Tibial artery (tissue), 4 donors: ENCODE measurements at places on chromosomes 2 and 18.

- DNase-seq: no peak
Observed at GRCh38 chr18:21196426-21196825, 45.6 kb upstream of the GREB1L start.

- no peak for DNase-seq
Observed at GRCh38 chr2:210162466-210163124, 8.6 kb downstream of the KANSL1L start.

DNA sequence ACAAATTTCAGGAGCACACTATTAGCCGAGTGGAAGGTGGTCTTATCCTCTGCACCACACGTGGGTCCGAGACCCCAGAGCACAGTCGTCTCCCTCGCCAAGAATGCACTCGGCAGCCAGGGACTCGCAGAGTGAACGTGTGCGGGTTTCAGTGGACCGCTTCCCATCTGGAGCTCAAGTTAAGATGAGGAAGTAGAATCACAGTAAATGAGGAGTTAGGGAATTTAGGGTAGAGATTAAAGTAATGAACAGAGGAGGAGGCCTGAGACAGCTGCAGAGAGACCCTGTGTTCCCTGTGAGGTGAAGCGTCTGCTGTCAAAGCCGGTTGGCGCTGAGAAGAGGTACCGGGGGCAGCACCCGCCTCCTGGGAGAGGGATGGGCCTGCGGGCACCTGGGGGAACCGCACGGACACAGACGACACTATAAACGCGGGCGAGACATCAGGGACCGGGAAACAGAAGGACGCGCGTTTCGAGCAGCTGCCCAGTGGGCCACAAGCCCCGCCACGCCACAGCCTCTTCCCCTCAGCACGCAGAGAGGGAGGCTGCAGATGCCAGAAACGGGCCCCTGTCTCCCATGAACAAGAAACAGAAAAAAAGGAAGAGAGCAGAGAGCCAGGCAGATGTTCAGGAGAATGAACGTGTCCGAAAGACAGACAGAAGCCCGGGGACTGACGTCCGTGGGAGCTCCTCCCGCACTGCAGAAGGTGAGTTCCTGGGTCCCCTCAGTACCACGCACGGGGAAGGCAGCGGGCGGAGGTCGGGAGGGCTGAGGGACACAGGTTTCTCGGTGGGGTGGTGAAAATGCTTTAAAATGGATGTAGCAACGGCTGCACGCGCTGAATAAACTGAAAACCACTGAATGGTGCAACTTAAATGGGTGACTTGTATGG lies 5.4 kb upstream of the KCNG2 start:
- DNase-seq: no peak

GRCh38 chr2:8132351-8132831 lies 549.5 kb upstream of the ID2 start:
- DNase-seq: no peak

DNA sequence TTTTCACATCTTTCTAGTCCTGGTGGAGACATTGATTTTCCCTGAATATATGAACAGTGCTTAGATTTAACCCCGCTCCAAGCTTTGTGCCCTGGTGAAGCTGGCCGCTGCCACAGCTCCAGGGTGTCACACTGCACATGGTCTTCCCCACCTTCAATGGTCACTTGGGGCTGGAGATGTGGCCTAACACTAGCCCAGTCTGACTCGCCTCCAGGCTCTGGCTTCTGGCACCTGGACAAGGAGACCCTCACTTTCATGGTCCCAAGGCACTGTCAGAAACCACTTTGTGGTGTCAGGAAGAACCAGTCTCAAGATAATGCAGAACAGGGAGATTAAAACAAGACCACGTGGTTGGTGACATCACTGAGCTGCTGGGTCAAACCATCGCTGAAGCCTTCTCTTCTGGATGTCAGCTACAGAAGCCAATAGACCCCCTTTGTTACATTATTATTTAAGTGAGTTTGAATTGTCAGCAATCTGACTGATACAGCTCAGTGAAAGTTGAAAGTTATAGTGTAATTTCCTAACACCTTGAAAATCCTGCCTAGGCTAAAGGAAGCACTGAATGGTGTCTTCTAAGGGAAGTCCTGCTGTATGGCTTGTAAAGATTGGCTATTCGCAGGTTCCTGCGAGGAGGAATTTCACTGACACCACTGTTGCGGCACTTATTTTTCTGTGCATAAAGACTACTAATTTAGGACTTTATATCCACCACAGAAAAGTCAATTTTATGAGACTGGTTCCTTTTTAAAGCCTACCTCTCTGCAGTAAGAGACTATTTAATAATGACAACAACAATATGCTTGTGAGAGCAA lies 55.0 kb upstream of the CTDP1 start:
- DNase-seq: no peak

GRCh38 chr2:24994146-24994724 lies 22.5 kb upstream of the DNAJC27 start:
- DNase-seq: no peak

- DNase-seq: no peak
Observed at GRCh38 chr2:190626641-190627210, 22.2 kb upstream of the NAB1 start.

DNA sequence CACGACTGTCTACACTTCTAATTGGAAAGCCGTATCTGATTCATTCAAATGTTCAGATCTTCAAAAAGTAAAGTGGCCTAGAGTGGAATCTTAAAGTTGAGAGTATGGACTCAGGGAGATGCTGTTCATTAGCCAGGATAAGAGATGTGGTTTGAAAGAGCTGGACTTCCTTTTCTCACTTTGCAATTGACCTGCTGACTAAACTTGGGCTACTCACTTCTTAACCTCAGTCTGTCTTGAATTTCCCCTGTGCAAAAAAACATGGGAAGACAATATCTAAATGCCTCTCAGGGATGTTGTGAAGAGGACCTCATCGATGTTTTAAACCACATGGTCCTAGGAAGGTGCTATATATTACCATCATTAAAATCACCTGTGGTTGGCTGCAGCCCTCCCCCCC lies 64.1 kb downstream of the BCL2 start:
- no peak for DNase-seq

DNA sequence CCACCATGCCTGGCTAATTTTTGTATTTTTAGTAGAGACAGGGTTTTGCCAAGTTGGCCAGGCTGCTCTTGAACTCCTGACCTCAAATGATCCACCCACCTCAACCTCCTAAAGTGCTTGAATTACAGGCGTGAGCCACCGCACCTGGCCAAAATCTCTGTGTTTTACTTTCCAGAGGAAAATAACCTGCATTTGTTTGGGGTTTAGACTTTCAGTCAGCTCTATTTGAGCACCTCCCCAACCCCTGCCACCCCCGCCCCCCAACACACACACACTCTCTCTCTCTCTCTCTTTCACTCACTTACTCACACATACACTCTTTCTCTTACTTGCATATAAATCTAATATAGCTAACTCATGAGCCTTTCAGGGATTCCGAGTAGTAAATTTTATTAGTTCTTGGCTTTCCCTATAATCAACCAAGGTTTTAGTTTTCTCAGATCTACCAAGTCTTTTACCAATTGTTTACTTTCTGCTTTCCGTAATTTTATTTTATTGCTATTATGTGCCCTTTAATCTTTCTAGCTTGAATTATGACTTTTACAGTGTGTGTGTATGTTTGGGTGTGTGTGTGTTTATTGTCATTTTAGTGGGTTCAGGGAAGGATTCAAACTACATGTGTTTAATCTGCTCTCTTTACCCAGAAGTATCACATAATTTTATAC lies 24.5 kb downstream of the MFSD6 start:
- no peak for DNase-seq

GRCh38 chr2:25881764-25882163 lies 3.5 kb upstream of the ASXL2 start:
- no peak for DNase-seq

DNA sequence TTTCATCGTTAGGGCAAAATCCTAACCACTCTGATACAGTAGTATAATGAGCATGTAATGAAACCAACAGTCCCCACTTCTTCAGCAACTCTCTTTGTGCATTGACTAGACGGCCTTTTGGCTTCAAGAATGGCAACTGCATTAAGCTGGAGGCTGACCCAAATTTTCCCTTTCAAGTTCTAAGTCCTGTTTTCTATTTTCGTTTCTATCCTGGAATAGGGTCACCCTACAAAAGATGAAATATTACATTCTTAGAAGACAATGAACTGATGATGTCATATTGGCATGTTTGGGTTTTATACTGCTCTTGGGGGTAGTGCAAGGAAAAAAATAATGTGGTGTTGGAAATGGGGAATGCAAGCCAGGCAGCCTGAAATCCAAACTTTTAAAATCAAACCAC lies 254.4 kb downstream of the ETAA1 start:
- no peak for DNase-seq

DNA sequence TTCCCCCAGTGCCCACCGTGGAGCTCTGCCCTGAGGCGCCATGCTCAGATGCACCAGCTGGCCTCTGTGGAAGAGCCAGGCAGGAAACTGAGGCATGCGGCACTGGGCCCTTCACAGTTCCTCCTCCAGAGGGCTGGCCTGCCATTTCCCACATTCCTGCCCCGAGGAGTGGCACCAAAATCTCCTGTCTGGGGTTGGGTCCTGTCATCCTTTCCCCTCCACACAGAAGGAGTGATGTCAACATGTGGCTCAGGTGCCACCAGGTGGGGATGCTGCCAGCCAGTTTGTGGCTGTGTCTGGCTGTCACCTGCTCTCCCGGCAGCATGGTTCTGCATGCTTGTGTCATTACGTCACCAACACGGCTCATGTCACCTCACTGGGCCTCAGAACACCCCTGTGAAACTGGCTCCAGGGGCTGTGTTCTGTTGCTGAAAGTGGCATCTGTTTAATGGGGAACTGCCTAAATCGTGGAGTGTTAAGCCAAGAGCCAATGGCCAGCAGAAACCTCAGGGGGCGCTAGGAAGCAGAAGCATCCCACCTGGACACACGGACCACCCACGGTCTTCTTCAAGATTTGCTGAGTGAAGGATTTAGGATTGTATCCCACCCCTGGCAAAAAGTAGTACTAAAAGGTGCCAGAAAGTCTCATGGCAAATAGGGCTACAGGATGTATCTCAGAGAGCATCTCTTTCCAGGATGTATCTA lies 51.3 kb downstream of the ZAP70 start:
- DNase-seq: no peak

DNA sequence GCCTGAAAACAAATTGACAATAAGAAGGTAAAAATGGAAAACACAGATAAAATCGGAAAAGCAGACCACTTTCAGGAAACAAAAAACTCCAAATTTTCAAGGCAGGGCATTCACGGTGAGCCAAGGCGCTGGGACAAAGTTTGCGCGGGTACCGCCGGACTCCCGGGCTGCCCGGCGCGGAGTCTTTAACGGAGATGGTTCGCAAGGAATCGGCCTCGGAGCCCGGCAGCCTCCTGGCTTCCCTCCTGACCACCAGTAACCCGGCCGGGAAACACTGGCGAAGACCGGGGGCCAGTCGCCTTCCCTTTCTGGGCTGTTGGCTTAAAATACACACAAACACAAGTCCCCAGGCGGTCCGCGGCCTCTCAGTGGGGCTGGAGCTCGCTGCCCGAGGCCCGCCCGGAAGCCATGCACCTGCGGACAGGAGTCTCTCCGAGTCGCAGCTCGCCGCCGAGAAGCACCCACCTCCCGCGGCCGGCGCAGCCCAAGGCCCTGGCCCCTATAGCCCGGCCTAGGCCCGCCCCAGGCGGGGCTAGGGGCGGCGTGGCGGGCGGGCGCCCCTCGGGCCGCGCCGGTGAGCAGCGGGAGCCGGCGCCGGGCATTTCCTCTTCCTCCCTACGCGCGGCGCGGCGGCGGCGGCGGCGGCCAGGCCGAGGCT lies 622 bp upstream of the KCMF1 start:
- DNase-seq: peak; percentile 77

- no peak for DNase-seq
Observed at GRCh38 chr18:725646-726045, 13.2 kb upstream of the ENOSF1 start.

DNA sequence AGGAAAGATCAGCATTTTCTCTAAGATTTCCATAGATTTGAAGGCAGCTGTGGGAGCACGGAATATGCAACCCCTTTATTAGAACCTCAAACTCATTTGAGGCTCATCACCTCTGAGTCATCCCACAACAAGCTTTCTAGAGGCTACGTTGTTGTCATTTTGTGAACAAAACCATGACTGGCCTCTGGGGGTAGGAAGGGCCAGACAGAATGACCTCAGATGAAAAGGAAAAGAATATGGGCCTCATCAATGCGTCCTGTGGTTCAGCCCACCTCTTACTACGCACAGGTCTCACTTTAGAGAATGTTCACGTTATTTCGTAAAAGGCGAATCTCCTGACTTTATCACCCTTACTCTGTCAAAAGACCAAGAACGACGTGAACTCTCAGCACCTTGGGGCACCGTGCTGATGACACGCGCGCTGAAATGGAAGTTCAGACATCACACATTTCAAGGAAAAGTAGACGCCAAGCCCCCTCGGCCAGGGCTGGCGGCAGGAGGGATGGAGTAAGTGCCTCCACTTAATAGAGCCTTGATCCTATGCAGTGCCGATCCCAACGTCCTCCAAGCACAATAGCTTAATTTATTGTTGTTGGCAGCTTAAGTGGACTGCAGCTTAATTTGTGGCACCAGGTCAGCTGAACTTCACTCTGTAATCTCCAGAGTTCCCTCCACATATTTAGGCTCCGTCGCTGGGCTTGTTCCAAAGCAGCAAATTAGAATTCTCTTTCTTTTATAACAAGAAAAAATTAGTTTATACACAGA lies 208.3 kb downstream of the EIPR1 start:
- no peak for DNase-seq

DNA sequence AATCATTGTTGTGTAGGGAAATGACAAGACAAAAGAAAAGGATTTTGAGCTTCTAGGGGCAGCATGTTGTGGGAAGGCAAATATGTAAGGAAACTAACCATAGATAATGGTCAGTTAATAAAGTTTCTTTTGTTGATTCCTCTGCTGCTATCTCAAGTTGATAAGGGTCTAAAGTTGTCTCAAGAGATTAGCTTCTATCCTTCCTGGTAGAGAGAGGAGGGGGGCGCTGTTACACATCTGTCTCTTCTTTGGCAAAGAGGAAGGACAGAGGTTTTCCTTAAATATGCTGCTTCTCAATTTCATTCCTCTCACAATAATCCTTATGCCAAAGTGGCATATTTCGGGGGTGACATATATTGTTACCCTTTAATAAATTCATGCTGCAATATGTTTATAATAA lies 944.0 kb downstream of the DPP10 start:
- no peak for DNase-seq

DNA sequence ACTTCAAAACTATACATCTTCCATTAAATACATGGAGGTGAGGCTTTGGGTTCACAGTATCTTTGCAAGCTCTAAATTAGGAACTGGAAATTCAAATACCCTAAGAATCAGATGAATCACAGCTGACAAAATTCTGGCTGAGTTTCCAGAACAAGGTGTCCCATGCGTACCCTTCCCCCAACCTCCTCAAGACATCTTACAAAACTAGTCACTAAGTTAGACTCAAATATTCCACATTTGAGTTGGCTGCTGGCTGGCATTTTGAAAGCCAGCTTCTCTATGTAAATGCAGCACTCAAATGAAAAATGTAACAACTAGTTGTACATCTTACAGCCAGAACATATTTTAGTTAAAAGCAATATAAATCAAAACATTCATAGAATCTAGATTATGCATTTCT lies 131.0 kb upstream of the ARL5A start:
- no peak for DNase-seq

- DNase-seq: no peak
Observed at GRCh38 chr2:6398421-6398820, 467.3 kb downstream of the CMPK2 start.
